ENCODE measurements at places on chromosomes 7 and 10.

DNA sequence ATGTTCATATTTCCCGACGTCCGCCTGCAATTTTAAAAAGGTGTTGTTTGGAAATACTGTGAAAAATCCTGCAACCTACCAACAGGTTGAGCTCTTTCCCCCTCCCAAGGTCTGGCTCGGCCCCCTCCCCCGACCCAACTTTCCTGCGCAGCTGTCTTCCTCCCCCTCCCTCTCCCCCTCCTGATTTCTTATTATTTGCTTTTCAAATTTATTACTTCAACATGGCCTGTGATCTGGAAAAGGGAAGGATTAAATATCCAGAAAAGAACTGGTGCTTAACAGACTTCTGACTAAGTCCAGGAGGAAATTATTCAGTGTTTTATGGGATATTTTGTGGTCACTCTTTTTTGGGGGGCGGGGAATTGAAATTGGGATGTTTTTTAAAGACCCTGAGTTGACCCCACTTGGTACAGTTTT lies 2.4 kb downstream of the ARID5B start:
- DNase-seq: no peak

GRCh38 chr7:109864230-109864629 lies 1226.7 kb upstream of the LRRN3 start:
- DNase-seq: no peak

GRCh38 chr10:86687750-86688149 lies 19.4 kb downstream of the LDB3 start:
- DNase-seq: peak; percentile 46

GRCh38 chr7:18407385-18407784 lies 88.2 kb upstream of the HDAC9 start:
- DNase-seq: no peak

DNA sequence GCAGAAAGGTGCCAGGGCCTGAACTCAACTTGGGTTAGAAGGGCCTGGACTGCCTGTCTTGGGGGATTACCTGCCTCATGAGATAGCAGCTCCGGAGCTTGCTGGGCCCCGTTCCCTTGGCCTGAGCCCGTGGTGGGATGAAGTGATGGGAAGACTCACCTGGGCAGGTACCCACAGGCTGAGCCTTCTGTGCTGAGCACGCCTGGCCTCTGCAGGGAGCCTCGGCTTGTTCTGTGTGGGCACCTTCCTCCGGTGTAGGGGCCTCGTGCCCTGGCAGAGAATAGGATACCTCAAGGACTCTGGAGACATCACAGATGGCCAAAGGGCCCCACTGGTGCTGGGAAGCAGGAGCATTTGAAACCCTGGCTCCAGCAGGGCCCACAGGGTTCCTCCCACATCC lies 4.5 kb downstream of the ZNF467 start:
- DNase-seq: no peak

DNA sequence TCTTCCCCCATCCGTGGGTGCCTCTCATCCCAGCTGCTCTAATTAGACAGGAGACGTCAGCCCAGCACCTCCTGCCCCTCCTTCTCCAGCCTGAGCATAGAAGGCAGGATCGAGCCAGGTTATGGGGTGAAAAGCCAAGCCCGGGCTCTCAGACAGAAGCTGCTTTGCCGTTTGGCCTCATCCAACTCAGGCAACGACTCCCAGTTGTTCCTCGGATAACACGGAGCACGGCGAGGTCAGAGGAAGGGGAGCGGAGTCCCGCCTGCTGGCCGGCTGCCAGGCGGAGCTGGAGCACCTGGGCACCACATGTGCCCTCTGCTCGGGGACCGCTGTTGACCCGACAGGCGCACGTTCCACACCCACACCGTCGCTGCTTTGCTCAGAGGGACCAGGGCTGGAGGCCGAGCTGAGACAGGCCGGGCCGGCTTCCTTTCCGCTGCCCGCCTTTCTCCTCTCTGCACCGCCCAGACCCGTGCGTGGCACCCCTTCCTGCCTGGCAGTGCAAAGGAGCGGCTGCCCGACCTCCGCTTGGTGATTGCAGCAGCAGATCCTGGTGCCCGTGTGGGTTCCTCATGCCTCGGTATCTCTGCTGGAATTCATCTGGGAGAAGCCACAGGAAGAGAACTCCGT lies 21.6 kb upstream of the UNCX start:
- no peak for DNase-seq

GRCh38 chr10:29454250-29454649 lies 165.4 kb downstream of the LYZL1 start:
- DNase-seq: no peak

GRCh38 chr7:1536455-1536742 lies 5.9 kb downstream of the MAFK start:
- no peak for DNase-seq

DNA sequence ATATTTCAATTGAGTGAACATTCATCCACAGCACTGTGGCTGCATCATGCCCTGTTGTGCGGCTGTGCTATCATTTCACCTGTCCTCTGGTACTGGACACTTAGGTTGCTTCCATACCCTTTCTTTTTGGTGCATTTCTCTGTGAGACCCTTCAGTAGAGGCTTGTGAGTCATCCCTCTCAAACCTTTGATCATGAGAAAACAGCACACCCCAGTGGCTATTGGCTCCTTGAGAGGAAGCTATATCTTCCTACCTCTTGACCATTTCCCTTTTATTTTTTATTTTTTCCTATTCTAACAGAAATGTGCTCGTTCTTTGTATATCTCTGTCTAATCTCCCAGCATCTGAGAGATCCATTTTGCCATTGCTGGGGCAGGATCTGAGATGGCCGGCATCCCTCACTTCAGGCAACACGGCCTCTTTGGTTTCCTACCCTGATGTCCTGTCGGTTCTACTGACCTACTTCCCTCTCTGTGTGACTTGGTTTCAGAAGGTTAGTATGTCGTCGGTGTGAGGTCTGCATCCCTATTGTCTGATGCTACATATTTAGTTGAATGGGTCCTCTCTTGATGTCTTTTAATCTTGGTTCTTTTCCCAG lies 23.8 kb upstream of the PIK3AP1 start:
- DNase-seq: no peak

GRCh38 chr7:151631953-151632749 lies 112.5 kb upstream of the RHEB start:
- peak; percentile 57 for DNase-seq

GRCh38 chr7:132683896-132684690 lies 107.8 kb upstream of the PLXNA4 start:
- no peak for DNase-seq

DNA sequence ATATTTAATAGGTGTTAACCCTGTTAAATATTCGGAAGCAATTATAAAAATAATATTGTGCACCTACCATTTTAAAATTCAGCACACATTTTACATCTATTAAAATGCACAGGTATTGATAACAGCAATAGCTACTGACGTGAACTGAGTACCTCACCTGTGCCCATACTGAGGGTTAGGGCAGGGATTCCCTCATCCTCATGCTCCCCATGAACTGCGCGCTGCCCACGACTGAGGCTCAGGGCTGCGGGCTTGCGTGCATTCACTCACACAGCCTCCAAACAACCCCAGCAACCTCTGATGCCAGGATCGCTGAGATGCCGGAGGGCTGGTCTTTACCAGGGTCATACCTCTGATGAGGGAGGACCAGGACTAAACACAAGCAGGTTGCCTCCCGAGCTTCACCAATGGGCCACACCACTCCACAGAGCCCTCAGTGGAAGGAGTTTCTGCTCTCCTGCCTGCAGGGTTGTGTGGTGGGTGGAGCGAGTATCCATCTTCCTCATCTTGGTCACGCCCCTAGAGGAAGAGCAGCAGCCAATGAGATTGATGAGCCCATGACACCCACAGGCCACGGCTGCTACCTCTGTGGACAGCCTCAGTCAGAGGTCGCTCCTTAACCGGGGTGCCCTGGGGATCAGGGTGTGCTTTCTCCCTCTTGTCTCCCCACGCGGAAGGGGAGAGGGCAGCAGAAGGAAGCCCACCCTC lies 478.3 kb downstream of the TNS3 start:
- DNase-seq: no peak

GRCh38 chr10:57992321-57993077 lies 275.2 kb downstream of the IPMK start:
- no peak for DNase-seq

GRCh38 chr7:68684246-68684839 lies 913.9 kb upstream of the AUTS2 start:
- no peak for DNase-seq

- DNase-seq: no peak
Observed at GRCh38 chr7:29878081-29878688, 71.9 kb downstream of the WIPF3 start.

GRCh38 chr7:80907141-80907601 lies 11.7 kb downstream of the SEMA3C start:
- no peak for DNase-seq

DNA sequence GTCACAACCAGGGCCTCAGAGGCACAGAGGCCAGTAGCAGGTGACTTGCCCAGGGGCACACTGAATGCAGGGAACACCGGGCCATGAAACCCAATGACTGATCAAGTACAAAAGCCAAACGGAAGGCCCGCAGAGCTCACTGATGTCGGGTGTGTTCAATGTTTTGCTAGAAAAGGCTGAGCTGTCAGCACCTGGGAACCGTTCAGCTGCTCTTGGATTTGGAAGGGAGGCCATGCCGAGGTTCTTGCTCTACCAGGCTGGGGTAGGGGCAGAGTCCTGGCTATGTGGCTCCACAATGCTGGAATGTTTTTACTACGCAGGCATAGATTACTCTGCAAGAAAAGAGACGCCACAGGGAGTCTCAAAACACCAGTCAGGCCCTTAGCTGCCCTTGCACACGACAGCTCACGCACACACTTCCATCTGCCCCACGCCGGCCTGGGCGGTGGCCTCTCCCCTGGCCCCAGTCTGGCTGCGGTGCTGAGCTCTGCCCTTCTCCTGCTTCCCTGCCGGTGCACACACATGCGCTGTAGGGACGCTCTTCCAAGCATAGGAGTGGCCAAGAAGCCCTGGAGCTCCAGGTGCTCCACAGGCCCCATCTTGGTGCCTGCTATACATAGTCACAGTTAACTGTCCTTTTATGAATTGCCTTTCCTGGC lies 79.9 kb downstream of the ZRANB1 start:
- no peak for DNase-seq

DNA sequence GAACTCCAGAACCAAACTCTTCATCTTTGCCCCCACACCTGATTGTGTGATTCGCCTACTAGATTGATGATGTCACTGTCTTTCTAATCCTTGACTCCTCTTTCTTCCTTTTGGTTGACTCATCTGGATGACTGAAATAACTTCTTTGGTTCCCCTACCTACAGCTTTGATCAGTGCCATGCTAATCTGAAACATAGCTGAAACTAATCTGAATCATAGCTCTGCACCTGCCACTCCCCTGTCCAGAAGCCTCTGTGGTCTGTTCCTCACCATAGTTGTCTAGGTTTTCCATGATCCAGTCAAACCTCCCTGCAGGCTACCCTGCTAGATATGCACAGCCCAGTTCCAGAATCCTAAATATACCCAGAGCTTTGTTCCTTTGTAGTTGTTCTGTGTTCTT lies 51.9 kb downstream of the ZNF365 start:
- no peak for DNase-seq

- DNase-seq: no peak
Observed at GRCh38 chr7:126570845-126571244, 681.9 kb downstream of the GRM8 start.

- DNase-seq: no peak
Observed at GRCh38 chr7:93921186-93921585, 349 bp upstream of the GNG11 start.

GRCh38 chr10:118792526-118792925 lies 37.8 kb upstream of the CACUL1 start:
- DNase-seq: peak; percentile 23

DNA sequence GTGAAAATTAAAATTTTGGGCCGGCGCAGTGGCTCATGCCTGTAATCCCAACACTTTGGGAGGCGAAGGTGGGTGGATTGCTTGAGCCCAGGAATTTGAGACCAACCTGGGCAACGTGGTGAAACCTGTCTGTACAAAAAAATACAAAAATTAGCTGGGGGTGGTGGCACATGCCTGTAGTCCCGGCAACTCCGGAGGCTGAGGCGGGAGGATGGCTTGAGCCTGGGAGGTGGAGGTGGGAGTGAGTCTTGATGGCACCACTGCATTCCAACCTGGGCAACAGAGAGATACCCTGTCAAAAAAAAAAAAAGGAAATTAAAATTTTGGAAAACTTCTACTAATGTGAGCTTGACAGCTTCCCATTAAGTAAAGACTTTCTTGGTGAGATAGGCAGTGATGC lies 3.1 kb downstream of the SRRT start:
- no peak for DNase-seq

DNA sequence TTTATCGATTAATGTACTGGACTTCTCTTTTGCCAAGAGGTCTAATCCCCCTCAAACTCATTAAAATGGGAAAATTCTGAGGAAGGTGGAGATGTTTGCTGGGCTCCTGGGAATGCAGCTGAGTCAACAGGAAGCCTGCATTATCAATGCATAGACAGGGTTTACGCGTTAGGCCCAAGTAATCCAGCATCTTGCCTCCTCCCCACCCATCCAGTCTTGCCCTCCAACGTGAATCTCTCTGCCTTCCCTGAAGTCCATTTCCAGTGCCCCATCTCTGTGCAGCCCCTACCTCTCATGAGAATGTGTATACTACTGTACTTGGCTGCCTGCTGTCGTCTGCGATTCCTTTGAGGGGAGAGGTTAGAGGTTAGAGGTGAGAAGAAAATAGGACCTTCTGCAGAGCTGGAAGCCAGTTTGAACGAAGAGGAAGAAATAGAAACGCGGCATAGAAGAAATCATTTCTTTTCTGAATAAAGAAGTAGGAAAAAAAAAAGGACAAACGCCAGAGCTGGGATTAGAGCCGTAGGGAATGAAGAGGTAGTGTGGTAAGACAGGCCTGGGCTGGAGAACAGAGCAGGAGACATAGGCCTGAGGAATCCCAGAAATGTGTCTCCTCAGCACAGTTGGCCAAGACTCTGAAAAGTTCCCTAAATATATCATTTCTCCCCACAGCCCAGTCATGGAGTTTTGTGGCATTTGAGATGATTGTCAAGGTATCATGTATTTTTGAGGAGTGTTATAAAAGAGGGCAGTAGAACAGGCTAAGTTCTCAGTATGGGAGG lies 75.6 kb downstream of the MYOF start:
- no peak for DNase-seq

- no peak for DNase-seq
Observed at GRCh38 chr7:127886248-127886647, 145.0 kb downstream of the LRRC4 start.

- no peak for DNase-seq
Observed at GRCh38 chr7:1951600-1951999, 281.1 kb downstream of the MAD1L1 start.

- DNase-seq: no peak
Observed at GRCh38 chr7:129882531-129882930, 70.2 kb downstream of the UBE2H start.

- DNase-seq: no peak
Observed at GRCh38 chr7:52502281-52502680, 533.2 kb upstream of the POM121L12 start.

Measured in GM04504 (cell line).